ENCODE measurements at places on chromosomes 6 and 20. TPM values are rescaled to one million over a fixed set of nuclear protein-coding genes. Genes with fewer than 3 reads are reported as not detected.

The FAM162B gene
- 17.2 TPM for total RNA-seq

The LY6G6C gene
- total RNA-seq, result not detected

The BTN3A1 gene
- total RNA-seq, result 16.7 TPM

DNA sequence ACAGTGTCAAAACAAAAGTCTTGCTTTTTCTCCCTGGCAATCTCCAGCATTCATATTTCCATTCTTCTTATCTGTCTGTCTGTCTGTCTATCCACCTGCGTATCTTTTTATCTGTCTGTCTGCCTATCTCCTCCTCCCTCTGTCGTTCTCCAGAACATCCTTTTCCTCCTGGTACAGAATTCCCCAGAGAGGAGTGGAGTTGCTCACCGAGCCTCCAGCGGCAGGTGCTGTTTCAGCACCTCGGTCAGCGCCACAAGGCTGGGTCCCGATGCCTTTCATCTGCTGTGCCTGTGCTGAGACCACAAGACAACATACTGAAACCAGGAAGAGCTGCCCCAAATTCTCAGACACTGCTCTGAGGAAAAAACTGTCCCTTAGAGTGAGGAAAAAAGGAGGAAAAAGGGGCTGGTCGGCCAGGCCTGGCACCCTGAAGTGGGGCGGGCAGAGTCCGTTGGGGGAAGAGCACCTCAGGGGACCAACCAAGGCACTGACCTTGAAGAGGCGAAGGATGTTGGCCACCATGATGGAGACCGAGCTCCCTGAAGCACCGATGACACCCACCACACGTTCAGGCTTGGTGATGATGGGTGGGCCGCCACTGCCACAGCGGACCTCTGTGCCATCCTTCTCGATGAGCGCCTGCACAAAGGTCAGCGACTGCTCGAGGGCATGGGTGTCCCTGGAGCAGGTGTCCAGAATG, 13.3 kb downstream of the GRM4 start:
- no peaks in the 10 kb centered on the region for H3K4me1 ChIP-seq
- no peaks in the 10 kb centered on the region for H3K27me3 ChIP-seq
- H3K27ac ChIP-seq, result no peak overlapping the region

GRCh38 chr6:135488023-135488422, 9.5 kb downstream of the AHI1 start:
- H3K27ac ChIP-seq, result no peak overlapping the region
- H3K27me3 ChIP-seq, result no peaks in the 10 kb centered on the region
- no peaks in the 10 kb centered on the region for H3K4me1 ChIP-seq
- DNase-seq, result no peak

- DNase-seq, result no peak
- no peak overlapping the region for H3K4me3 ChIP-seq
- peaks cover 10% of the 10 kb centered on the region for H3K36me3 ChIP-seq
- no peak overlapping the region for H3K27ac ChIP-seq
- no peaks in the 10 kb centered on the region for H3K27me3 ChIP-seq
Measured at GRCh38 chr6:43186706-43187105, 4.7 kb downstream of the CUL9 start.

GRCh38 chr6:74073999-74074398, 378.0 kb downstream of the CD109 start:
- no peak overlapping the region for H3K4me3 ChIP-seq
- H3K27ac ChIP-seq, result no peak overlapping the region
- no peak for DNase-seq
- no peaks in the 10 kb centered on the region for H3K4me1 ChIP-seq

DNA sequence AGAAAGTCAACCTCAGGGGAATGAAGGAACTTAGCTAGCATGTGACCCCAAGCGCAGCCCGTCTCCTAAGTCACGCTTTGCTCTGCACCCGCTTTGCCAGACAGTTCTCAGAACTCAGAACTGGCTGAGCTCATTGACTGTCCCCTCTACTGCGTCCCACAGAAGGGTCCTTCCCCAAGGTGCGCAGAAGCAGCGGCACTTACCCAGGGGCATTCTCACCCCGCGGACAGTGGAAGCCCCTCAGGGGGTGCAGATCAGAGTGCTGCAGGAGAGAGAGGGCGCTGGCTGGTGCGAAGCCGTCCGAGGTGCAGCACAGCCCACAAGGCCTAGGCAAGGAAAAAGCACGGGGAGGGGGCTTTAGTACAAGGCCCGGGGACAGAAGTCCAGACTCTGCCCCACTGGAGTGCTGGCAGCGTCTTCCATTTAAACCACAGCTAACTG, 807 bp downstream of the SNHG17 start:
- H3K4me1 ChIP-seq, result peaks cover 11% of the 10 kb centered on the region
- peak overlapping the region; percentile 6 for H3K4me3 ChIP-seq
